ENCODE measurements at places on chromosomes 1 and 21. TPM values are rescaled to one million over a fixed set of nuclear protein-coding genes. Genes with fewer than 3 reads are reported as not detected.

DNA sequence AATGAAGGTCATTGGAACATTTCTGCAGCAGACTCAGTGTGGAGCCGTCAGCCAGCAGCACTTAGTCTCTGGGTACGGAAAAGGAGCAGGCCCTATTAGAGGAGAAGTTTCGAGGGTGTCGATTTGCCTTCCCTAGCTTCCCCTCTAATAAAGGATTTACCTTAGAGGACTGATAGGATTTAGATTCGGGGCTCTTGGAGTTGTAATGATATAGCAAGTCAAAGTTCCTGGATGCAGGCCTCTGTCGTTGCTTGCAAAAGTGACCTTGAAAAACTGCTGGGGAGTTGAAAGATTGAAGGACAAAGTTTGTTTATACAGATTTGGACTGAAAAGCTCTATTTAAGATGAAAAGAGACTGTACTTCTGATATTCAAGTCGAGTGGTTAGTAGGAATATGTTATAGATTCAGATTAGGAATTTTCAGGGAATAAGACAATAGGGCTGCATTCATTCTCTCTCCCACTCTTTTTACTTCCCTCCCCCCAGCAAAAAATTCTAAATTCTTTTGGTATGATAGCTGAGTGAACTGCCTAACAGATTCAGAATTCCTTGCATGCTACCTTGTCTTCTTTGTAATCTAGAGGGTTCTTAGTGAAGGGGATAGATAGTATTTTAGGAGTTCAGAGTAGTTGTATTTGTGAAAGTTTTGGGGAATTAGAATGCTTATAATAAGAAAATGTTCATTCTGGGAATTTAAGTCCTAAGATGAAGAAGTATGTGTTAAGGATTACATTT, 19.2 kb downstream of the NFYC start:
- DNase-seq, result no peak

GRCh38 chr1:162060314-162060713, 9.2 kb upstream of the NOS1AP start:
- no peak for DNase-seq

- DNase-seq, result no peak
Observed at GRCh38 chr1:155016231-155016831, 13.7 kb downstream of the ZBTB7B start.

SLC30A1 gene
- 23.5 TPM for total RNA-seq

LRRC71 gene
- not detected for total RNA-seq

DNA sequence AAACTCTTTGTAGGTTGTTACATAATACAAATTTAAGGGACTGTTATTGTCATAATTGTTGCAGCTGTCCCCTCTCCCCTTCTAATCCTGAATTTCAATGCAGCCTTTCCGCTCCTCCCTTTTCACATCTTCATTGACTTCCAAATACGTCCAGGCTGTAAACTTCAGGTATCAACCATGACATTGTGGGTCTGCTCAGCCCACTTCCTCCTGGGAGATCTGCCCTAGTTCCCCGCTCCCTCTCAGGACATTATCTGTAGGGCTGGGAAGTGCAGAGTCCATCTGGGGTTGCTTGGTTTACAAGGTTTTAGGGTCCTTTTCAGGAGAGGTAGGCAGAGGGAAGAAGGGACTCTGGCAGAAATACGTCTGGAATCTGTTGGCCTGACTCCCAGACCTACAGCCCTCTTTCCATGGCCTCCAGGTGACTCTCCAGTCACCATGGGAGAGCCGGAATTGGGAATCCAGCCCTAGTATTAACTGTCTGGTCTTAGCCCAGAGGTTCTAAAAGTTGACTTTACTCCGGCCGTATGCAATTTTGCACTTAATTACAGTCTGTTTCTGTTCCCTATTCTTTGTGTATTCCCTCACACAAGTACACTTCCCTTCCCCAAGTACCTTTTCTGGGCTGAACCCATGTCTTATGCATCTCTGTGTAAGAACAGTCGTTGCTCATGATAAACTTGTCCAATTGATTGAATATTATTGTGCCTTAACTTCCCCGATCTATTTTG, 4.7 kb upstream of the DENND2D start:
- DNase-seq, result no peak

- DNase-seq, result no peak
Observed at GRCh38 chr21:39188521-39189139, 5.4 kb upstream of the PSMG1 start.

TEX38 gene
- not detected for total RNA-seq

DNA sequence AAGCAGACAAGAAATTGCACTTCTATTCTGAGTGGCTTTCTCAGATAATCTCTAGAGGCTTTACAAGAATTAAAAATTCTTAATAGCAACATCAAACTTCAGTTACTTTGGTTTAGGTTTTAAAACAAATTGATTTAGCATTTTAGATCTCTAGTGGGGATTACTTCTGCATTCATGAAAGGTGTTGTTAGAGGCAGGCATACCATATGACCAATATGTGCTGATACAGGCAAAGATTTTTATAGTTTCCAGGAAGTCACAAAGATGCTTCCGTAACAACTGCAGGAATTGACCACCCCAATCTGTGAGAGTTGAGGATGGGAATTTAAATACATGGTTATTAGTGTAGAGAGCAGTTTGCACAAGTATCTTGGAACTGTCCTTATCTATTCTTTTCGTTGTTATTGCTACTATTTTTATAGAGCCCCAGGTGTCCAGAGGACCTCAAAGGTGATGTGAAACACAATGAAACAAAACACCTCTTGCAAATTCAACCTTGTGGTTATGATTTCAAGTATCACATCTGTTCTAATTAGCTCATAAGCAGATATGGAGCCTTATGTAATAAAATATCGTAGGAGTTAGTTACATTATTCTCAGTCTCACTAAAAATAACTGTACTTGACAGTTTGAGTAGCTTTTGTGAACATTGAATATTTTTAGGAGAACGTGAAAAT, 512.7 kb upstream of the ADGRL4 start:
- DNase-seq, result no peak

DNA sequence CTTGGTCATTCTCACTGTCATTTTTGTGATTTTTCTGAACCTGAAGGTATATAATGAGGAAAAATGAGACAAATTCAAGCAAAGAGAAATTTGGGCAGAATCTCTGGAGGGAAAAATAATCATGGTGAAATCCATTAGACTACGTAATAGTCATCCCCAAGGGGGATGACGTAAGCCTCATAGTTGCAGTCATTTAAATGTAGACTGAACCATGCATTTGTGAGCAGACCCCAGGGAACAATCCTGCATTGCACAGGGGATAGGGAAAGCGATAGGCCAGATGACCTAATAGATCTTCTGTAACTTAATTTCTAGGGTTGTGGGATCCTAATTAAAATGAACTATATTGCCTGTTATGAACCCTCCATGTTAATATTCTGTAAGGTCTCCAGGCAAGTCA, 167.4 kb upstream of the C1orf21 start:
- no peak for DNase-seq

DNA sequence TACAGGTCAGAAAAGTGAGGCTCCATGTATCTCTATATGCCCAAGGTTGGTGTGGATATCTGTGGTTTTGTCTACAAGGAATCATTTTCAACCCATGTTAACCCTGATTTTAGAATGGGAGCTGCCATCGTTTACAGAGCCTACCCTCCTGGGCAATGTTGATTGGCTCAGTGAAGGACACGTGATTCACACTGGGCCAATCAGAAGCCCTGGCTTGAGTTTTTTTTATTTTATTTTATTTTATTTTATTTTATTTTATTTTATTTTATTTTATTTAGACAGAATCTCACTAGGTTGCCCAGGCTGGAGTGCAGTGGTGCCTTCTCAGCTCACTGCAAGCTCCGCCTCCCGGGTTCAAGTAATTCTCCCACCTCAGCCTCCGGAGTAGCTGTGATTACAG, 35.8 kb downstream of the FOXO6 start:
- DNase-seq, result no peak

KCNK2 gene
- 5.0 TPM for total RNA-seq

- no peak for DNase-seq
Observed at GRCh38 chr1:233112186-233113008, 162.0 kb downstream of the NTPCR start.

GRCh38 chr1:184456189-184456588, 69.4 kb downstream of the C1orf21 start:
- no peak for DNase-seq

- peak; percentile 99 for DNase-seq
Observed at GRCh38 chr1:203663294-203663693, 36.7 kb downstream of the ATP2B4 start.

DNA sequence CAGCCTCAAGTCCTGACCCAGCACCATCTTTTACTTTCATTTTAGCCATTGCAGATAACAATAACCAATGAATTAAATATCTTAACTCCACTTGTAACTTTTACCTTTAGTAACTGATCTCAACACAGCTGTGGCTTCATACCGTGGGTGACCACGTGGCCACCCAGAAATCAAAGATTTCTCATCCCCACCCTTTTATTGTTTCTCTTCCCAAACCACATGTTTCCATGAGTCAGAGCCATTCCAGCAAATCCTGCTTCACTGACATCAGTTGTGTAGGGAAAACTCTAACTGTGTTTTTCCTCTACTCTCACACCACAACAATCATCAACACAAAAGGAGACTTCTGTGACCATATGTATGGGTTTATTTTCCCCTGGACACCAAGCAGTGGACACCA, 25.1 kb upstream of the BRDT start:
- peak; percentile 77 for DNase-seq

DNA sequence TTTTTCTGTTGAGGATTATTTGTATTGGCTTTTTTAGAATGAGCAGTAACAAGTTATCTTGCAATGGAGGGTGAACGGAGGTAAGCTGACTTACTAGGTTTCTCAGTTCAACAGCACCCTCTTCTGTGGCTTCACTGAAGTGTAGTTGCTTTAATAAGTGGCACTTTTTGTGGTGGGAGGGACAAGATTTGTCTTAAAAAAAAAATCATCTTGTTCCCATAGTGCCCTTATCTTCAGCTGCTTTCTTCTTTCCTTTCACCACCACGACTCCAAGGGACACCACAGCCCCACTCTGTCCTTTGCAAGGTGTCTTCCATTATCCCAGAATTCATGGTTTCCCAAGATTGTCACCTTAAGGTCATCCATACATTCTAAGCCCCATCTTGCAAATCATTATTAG, 92.9 kb downstream of the PIGK start:
- peak; percentile 58 for DNase-seq

DNA sequence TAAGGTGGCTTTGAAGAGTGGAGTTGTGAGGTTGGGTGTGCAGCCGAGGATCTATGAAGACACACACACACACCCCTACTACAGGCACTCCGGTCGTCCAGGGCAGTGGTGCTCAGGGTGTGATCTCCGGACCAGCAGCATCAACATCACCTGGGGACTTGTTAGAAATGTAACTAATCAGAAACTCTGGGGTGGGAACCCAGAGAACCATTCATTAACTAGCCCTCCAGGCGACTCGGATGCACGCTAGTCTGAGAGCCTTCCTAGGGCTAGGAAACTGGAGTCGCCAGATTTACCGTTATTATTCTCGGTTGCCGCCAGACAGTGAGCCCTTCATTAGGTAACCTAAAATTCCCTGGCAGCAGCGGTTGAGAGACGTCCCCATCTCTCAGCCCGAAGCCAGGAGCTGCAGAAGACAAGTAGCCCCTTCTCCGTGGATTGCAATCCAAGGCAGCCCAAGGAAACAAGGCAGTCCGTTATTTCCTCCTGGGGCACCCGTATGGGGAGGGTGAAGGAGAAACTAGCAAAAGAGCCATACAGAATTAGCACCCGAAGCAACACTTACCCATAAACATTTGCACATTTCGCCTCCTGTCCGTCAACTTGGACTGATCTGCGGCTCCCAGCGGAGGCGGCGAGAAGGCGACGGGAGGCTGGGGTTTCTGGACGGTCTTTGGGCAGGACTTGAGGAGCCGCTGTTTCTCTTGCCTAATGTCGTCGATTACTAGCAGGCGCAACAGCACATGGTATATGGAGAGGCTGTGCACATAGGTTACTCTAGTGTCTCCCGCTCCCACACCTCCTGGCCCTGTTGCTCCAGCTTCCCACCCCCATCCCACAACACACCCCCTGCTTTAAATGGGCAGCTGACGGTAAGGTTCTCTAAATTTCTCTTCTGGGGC, 2.9 kb upstream of the CCN1 start:
- DNase-seq, result peak; percentile 74

- no peak for DNase-seq
Observed at GRCh38 chr1:108815566-108815965, 41.3 kb downstream of the AKNAD1 start.

- no peak for DNase-seq
Observed at GRCh38 chr1:20636785-20637347, 3.6 kb downstream of the PINK1 start.

PADI1 gene
- total RNA-seq, result 0.47 TPM

- no peak for DNase-seq
Observed at GRCh38 chr1:10924030-10924429, 88.4 kb upstream of the TARDBP start.

DNA sequence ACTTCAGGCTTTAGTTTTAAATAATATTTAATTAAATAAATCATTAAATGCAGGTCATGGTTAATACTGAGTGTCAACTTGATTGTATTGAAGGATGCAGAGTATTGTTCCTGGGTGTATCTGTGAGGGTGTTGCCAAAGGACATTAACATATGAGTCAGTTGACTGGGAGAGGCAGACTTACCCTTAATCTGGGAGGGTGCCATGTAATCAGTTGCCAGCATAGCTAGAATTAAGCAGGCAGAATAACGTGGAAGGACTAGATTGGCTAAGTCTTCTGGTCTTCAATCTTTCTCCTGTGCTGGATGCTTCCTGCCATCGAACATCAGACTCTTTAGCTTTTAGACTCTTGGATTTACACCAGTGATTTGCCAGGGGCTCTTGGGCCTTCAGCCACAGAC, 85.3 kb downstream of the MAP3K21 start:
- DNase-seq, result no peak

DNA sequence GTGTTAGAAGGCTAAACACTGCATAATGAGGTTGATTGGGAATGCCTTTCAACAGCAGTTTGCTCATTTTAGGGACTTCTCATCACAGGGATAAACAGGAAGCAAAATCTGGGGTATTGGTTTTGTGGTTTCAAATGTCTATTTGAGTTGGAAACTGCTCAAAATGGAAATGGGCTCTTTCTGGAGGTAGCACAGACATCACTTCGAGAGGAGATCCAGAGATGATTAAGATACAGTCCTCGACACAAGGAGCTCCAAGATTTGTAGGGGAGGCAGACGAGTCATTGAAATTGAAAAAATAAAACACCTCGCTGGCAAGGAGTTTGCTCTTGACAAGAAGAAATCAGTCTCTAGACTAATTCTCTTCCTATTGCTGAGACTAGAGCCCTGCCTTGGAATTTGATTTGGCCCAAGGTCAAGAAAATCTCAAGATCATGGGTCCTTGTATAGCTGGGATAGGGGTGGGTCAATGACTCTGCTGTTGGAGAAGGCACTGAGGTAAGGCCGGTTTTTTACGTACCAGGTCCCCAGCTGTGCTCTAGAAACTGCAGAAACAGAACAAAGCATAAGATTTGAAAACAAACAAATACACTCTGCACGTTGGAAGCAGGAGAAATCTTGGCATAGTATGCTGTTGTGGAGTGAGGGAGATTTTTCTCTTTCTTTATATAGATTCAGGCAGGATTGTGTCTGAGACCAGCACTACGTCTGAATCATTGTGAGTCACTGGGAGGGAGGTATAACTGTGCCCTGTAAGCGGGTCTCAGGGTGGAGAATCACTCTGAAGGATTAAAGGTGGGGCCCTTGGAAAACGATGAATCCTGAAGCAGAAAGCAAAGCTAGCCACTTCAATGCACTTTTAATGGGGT, 17.7 kb upstream of the KLHDC8A start:
- DNase-seq, result peak; percentile 81

All from HT1080 (cell line).